ENCODE measurements at places on chromosomes 16 and 17.

- peak; percentile 91 for DNase-seq
Observed at GRCh38 chr17:29412780-29413565, 22.8 kb downstream of the TAOK1 start.

GRCh38 chr16:88329726-88330700, 52.7 kb upstream of the ZNF469 start:
- no peak for DNase-seq

GRCh38 chr17:48995304-48995973, 1.7 kb upstream of the IGF2BP1 start:
- no peak for DNase-seq

DNA sequence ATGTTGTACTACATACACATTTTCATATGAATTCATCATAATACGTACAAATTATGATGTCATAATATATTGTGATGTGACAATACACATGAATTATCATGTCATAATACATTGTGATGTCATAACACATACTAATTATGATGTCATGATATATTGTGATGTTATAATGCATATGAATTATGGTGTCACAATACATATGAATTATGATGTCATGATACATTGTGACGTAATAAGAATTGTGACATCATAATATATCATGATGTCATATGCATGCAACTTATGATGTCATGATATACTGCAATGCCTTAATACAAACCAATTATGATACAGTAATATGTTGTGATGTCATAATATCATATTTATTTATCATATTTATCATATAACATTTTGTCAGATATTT, 2074.3 kb downstream of the TP53TG3F start:
- DNase-seq = peak; percentile 1

- DNase-seq = peak; percentile 60
Observed at GRCh38 chr17:15261258-15261801, 3.8 kb downstream of the PMP22 start.

DNA sequence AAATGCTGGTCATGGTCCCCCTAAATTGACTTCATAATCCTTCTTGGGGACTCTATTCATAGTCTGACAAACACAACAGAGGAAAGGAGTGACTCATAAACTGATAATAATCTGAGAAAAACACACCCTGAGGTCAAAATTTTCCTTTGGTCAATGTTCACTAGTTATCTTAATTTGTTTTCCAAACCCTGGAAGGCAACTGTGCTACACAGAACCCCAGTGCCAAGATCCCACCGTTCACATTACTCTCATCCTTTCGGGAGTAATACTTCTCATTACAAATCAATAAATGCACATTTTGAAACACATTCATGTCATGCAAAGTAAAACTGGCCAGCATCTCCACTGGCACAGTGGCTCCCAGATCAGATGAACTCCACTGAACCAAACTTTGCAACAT, 23.2 kb downstream of the COIL start:
- DNase-seq = peak; percentile 53

- DNase-seq = no peak
Observed at GRCh38 chr16:57640612-57641011, 12.2 kb downstream of the ADGRG1 start.

GRCh38 chr16:3045758-3046640, at the start of gene MMP25:
MMP25 (plus strand) TSS chr16:3046561; CDS start chr16:3046918, 357 bp downstream.
- DNase-seq = no peak

DNA sequence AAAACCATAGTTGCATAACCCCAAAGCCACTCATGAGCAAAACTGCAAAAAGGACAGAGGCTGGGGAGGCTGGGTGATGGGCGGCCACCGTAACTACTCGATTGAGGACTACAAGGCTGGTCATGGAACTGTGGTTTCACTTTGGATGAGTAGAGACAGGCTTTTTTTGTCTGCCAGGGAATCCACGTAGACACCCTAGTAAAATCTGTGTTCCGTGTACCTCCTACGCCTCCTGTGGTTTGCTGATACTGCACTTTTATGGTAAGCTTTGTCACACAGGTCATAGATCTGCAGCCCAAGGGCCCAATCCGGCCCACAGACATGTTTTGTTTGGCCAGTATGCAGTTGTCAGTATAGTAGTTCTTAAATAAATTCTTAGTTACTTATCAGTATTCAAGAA, 2.2 kb upstream of the TLCD3B start:
- no peak for DNase-seq
